ENCODE measurements at places on chromosomes 2 and 18.

DNA sequence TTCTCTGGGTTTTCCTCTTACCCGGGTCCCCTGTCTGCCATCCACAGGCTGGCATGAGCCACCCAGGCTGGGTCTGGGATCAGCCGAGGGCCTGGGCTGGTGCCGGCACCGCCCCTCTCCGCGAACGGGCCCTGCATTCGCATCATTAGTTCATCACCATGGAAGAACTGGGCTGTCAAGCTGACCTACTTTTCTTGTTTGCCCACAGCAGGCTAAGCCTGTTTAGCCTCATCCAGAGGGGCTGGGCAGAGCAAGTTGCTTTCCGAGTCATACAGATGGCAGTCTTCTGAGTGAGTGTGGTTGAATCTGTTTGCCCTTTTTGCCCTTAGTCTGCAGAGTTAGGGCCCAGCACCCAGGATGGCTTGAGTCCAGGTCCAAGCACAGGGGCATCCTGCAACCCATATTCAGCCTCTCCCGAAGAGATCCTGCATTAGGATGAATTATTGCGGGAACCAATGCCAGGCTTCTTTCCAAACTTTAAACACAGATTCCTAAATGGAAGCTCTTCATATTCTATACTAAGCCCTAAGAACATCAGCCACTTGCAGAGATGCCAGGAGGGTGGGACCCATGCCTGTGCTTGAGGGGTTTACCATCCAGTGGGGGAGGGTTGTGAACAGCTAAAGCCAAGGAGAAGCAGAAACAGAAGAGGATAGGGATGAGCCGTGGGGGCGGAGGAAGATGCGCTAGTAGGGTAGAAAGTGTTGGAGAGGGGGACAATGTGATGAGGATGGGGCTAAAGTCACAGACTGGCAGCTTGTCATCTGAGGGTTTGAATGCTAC, 68.0 kb downstream of the NPAS2 start:
- DNase-seq = no peak

DNA sequence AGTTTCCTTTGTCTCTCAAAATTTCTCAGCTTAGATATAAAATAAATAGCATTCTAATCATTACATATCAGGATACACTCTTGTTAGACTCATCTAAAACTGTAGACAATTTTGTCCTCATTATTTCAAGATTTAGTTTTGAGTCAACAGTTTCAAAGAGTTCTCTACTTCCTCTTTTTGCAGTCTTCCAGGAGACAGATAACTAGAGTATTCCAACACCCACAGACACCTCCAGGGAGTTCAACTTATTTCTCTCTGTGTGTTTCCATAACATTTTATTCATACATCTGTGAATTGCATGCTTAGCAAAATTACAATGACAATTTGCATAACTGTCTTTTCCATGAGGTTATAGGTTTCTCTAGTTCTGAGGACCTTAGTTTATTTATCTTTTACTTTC, 166.6 kb upstream of the HNMT start:
- DNase-seq = no peak

DNA sequence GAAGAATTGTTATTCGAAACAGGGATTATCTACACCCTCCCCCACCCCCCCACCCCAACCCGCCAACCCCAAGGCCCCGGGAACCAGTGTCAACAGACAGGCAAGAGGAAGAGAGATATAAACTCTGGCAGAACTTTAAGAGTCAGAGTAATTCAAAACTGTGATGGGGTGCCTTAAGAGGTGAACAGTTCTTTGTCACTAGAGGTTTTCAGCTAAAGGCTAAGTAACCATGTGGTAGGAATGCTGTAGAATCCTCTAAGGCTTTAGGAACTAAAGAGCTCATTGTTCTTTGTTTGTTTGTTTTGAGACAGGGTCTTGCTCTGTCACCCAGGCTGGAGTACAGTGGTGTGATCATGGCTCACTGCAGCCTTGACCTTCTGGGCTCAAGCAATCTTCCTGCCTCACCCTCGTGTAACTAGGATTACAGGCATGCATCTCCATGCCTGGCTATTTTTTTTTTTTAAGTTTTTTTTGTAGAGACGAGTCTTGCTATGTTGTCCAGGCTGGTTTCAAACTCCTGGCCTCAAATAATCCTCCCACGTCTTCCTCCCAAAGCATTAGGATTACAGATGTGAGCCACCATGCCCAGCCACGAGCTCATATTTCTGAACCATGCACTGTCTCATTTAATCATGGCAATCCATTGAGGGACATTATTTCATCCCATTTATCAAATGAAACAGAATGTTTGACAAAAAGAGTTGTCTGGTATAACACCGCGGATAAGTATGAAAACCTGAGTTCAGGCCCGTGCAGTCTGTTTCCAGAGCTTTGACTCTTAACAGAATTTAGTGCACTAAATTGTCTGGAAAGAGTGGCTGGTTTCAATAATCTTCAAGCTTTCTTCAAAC, 20.8 kb upstream of the TMEM17 start:
- DNase-seq = no peak

- no peak for DNase-seq
Observed at GRCh38 chr2:171317492-171318125, 116.2 kb downstream of the METTL8 start.

DNA sequence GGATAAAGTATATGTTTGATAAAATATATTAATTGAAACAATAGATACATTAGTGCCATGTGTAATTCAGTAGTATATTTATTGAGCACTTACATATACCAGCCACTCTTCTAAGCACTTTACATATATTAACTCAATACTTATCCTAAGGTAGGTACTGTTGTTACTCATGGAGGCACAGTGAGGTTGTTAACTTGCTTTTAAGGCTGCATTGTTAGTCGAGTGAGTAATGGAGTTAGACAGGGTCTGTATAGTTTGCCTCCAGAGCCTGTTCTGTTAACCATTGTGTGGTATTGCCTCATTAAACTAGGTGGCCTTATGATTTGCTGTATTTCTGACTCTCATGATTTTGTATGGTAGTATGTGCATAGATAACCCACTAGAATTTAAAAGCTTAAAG, 44.2 kb downstream of the LCLAT1 start:
- no peak for DNase-seq

DNA sequence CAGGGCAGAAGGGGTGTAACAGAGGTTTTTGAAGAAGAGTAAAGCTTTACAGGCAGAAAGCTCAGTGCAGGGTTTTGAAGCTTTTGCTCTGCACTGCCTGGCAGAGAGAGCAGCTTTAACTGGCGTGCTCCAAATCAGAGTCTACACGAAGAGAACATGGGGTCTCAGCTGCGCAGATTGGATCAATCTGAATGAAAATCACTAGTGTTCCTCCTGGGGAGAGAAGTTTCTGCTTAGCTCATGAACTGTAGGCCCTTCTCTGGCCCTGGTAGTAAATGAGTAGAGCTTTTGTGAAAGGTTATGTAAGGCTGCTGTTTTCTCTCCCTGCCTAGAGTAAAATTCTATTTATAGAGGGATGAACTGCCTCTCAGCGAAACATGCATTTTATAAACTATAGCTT, 13.6 kb downstream of the DCC start:
- DNase-seq = no peak

DNA sequence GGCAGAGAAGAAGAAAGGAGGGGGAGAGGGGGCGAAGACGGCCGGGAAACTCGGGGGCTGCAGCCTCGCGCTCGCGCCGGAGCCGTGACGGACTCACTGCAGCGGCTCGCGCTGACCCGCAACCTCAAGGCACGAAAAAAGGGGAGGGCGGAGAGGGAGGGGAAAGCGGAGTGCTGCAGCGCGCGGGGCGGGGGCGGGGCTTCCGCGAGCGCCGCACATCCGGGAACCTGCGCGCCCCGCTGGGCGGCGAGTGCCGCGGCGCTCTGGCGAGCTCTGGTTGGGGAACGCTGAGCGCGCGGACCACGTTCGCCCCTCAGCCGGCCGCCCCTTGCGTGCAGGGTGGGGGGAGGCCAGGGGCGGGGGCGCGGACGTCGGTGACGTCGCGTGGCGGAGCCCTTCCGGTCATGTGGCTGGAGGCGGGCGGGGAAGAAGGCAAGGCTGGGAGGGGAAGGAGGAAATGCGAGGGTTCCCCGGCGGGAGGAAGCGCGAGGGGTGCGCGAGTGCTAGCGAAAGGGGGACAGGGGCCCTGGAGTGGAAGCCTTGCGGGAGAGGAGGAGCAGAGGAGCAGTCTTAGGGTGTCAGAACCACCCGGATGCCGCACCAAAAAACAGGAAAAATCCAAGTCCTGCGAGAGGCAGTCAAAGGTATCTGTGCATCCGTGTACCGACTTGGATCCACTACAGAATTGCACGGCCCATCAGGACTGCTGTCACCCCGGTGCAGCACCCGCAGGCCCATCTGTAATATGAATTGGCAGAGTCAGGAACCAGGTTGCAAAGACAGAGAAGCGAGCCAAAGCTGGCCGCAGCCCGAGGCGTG, at the start of gene PPP3R1:
Gene PPP3R1, minus strand, starts transcription at position 133 of the 819 bp plus-strand sequence. CDS start 405 bp downstream, outside the sequence.
- DNase-seq = peak; percentile 95

GRCh38 chr2:136956050-136956449, 190.7 kb downstream of the THSD7B start:
- DNase-seq = no peak

DNA sequence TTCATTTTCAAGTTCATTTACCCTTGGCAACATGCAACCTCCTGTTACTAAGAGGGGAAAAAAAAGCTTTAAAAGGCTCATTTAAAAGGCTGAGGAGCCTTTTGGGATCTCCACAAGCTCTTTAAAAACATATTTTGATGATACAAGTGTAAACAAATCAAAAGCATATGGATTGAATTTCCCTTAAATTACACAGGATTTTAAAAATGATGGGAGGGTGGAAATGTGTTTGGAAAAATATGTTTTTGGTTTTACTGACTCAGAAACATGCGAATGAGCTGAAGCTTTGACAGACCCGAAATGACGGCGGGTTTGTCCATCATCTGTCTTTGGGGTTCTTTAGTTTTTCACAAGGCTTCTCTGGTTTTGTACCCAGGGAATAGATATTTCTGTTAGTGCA, 180.6 kb upstream of the CCDC68 start:
- DNase-seq = no peak

- no peak for DNase-seq
Observed at GRCh38 chr18:31098878-31099277, 3.3 kb downstream of the DSC2 start.

DNA sequence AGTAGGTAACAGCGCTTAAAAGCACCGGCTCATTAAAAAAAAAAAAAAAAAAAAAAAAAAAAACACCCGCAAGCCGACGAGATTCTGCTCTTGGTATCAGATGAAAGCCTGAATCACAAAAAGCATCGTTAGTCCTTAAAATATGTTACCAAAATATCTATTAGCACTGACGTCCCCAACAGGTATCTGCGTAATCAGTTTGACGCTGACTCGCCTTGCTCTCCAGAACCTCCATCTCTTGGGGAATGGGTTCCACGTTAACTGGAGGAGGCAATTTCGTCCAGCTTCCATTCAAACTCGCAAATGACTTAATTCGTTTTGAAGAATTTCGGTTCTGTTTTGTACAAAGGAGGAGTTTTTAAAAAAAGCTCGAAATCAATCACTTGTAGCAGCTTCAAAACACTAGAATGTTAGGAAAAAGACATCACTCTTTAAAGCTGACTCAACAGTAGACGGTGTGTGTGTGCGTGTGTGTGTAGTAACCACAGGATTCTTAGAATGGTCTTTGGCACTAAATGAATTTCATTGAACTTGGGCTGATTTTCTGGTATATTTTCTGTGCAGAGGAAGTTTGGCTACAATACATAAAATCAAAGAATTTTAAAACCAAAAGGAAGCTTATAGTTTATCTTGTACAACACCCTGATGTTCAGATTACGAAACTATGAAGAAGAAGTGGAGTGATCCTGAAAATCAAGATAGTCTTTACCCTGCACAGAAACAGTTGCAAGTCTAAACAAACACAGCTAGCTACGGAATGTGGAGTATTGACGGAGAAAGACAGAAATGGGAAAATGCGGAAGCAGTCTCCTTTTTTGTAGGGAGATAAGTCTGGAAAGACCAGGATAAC, 1.1 kb upstream of the PGAP1 start:
- DNase-seq = peak; percentile 75

DNA sequence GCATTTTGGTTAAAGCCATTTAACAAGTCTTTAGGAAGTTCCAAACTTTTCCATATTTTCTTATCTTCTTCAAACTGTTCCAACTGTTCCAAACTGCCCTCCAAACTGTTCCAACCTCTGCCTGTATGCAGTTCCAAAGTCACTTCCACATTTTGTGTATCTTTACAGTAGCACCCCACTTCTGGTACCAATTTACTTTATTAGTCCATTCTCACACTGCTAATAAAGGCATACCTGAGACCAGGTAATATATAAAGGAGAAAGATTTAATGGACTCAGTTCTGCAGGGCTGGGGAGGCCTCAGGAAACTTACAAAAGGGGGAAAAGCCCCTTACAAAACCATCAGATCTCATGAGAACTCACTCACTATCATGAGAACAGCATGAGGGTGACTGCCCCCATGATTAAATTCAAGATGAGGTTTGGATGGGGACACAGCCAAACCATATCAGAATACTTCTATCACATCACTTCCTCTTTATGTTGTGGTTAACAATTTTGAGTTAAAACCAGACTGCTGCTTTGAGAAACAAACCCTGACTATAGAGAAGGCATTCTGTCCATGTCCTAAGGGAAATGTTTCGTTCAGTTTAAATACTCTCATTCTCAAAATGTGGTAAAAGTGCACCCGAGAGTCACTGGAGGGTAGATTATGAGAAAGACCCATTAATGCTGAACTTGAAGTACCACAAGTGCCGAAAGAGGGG, 11.0 kb downstream of the IL18R1 start:
- DNase-seq = no peak

DNA sequence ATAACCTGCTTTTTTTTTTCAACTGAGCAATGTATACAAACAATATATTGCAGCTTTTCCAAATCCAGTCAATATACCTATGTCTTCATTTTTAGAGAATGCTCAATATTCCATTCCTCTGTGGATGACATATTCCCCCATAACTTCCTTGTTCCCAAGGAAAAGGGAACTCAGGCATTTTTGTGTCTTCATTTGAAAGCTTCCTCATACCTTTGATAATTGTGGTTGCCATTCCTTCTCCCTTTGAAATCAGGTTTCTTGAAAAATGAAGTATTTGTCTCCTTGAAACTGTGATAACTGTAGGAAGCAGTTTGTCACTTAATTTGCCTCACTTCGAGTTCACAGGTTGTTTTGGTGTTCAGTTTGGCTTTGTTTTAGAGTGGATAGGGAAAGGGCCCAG, 13.5 kb downstream of the ELAC1 start:
- DNase-seq = no peak

- no peak for DNase-seq
Observed at GRCh38 chr2:46887028-46887885, 28.3 kb downstream of the MCFD2 start.

DNA sequence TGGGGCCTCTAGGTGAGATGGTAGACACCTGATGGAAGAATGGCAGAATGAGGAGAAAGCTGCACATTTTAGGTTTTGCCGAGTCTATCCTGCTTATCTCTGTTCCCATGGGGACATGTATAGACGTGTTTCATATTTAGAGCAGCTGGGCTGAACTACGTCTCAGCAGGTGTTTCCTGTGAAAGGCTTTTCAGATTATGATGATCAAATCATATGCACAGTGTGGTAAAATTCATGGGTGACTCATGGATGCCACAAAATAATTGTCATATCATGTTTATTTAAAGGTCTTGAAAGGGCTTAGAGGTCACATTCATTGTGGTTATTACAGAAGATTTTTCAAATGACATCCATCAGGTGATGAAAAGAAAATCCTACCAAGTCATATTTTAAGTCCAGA, 90.5 kb downstream of the ICOS start:
- DNase-seq = peak; percentile 52

GRCh38 chr2:102295566-102295965, 15.8 kb upstream of the IL1RL1 start:
- no peak for DNase-seq

Measured in activated CD4-positive, alpha-beta T cell treated with anti-CD3 and anti-CD28 coated beads, Interleukin-2, amount 10 ng/mL, durations not matched to agents 7 days and 5 days (primary cell).